ENCODE measurements at places on chromosomes 7 and 10.
A peak's percentile ranks its signal among the peaks of the same experiment; 100 is the strongest.

DNA sequence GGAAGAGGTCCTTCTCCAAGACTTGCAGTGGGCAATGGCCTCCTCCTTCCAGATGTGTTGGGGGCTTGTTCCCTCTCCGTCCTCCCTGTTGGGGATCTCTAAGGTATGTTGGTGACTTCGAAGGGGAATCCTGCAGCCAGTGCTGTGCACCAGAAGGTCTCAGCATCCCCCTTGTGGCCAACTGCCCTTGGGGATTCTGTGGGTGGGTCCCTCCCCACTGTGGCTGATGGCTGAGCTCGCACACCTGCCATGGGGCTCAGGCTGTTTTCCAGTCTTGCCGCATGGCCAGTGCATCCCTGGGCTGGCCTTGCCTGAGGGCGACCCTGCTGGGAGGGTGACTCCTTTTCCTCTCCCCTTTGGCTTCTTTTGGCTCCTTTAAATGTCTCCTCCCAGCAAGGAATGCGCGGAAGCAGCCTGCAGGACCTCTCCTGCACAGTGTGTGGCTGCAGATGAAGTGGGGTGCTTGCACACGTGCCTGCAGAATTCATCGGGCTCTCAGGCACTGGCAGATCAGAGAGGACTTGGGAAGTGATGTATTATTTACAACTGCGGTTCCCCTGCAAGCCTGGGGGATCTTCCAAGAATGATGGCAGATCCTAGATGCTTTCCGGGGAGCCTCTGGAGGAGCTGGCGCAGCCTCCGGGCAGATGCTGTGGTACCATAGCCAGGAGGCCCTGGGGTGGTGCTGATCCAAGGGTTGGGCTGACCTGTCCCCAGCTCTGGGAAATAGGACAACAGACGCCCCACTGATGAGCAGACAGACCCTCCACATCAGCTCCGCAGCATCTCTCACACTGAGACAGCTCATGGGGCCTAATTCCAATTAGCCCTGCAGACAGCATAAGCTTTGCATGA, 410.0 kb downstream of the TCERG1L start:
- DNase-seq, result no peak

GRCh38 chr10:688312-689120, 952 bp downstream of the DIP2C start:
- no peak for DNase-seq

- DNase-seq, result no peak
Observed at GRCh38 chr10:79179164-79179956, 110.6 kb downstream of the ZMIZ1 start.

DNA sequence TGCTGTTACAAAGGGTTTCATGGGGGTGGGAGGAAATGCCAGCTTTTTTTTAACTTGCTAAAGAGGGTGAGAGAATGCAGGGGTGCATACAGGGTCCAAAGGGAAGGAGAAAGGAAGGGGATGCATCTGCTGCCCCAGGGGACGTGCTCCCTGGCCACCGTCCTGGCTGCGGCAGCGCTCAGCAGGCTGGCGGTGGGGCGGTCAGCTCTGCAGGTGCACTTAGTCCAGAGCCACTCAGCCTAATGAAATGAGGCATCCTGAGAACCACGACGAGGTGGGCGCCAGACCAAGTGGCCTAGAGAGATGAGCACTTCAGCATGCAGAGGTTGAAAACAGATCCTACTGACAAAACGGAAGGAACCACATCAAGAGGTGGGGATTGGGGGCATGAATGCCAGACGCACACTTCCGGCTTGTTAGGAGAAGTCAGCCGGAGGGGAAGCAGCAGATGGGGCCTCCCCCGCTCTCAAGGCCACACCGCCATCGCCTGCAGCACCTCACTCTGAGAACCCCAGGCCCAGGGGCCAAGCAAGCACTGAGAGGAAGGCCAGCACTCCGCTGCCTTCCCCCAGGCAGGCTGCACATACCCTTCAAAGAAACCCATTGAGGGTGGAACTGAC, 94.5 kb downstream of the MAD1L1 start:
- no peak for DNase-seq

- peak; percentile 14 for DNase-seq
Observed at GRCh38 chr7:79050603-79051002, 402.9 kb downstream of the MAGI2 start.

DNA sequence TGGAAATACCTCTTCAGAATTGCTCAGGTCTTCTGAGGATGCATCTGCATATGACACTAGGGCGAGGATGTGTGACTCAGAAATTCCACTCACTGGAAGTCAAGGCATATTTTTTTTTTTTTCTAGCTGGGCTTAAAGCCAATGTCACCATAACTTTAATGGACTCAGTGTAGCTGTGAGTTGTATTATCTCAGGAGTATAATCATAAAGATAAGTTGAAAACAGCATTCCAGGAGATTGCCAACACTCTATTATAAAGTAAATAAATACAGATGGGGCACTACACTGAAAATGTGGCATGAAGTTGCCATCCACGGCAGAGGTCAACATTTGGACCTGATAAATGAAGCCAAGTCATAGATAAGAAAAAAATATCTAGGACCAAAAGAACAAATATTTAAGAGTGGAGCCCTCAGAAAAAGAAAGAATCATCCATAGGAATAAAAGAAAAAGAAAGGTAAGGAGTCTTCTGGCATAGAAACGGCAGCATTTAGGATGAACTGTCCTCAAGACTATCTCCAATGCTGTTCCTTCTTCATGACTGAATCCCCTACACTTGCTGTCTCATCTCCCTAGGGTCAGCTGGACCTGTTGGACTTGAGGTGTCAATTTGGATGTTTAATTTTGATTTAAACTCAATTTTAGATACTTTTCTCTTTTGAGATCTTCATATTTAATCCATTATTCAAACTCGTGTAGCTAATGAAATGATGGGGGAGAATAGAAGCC, 72.9 kb upstream of the CAV2 start:
- DNase-seq, result peak; percentile 18

- DNase-seq, result no peak
Observed at GRCh38 chr7:36546331-36546730, 156.7 kb downstream of the ANLN start.

DNA sequence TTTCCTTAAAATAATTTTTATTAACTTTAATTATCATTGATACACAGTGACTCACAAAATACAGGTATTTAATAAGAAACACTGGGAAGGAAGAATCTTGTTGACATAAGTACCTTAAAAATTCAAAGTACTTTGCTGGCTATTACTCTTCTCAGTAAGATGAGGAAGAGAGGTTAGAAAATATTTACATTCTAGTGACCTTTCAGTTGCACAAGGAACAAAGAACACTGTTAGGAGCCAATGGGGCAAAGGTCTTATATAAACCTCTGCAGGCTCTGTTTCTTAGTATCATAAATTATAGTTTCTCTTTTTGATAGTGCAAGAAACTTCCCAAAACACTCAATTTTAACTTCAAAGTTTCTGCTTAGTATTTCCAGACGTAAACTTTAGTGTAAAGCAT, 4.8 kb upstream of the TAX1BP1 start:
- no peak for DNase-seq

DNA sequence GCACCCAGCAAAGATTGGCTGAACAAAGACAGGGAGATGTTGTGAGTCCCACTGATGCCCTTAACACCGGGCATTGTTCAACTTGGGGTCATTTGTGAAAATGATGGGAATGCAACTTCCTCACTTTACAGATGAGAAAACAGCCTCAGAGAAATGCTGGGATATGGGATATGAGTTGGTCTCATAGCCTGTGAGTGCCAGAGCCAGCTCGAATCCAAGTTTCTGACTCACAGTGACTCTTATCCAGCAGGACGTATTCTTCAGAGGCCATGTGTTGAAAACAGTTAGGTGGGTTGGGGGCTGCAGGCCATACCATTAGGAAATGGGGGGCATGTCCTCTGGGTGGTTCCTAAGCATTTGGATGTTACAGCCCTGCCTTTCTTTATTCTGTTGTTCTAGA, 45.2 kb downstream of the KIAA1217 start:
- DNase-seq, result no peak

- peak; percentile 49 for DNase-seq
Observed at GRCh38 chr7:116953906-116954838, 871 bp downstream of the ST7 start.

DNA sequence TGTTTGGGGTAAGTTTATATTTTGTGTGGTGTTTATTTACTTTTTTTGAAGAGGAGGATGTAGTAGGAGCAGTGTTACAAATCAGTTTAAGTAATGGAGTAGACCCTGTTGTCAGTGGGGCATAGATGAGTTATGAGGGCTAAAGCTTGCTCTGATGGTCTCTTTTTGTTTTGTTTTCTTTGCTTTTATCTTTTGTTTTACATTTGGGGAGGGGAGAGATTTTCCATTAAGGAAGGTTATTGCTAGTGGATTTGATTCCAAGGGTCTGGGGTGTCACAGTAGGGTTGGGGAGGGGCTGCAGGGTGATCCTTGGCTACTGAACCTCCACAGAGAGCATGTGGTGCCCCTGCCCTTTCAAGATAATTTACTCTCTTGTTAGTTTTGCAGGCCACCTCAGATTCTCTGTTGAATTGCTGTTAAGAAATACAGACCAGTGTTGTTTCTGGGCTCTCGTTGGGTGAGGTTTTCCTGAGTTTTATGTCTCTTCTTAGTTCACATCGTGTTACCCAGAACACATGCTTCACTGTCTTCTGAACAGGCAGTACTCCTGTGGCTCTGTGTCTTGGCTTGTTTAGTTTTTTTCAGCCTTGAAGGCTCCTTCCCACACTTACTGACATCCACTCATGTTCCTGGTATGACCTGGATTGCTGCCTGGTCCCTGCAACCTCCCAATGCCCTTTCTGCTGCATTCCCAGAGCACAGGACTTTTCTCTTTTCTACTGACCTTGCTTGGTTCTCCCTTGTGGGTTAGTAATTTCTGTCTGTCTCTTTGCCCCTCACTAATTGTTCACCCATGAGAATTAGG, 4.2 kb downstream of the KIFBP start:
- peak; percentile 34 for DNase-seq

- no peak for DNase-seq
Observed at GRCh38 chr7:10266976-10267375, 706.7 kb upstream of the PHF14 start.

GRCh38 chr10:118504467-118505205, 90.8 kb downstream of the PRLHR start:
- DNase-seq, result no peak

GRCh38 chr10:31935678-31936077, 7.0 kb upstream of the ARHGAP12 start:
- no peak for DNase-seq

GRCh38 chr10:84095811-84096497, 43.4 kb upstream of the GHITM start:
- DNase-seq, result peak; percentile 43

DNA sequence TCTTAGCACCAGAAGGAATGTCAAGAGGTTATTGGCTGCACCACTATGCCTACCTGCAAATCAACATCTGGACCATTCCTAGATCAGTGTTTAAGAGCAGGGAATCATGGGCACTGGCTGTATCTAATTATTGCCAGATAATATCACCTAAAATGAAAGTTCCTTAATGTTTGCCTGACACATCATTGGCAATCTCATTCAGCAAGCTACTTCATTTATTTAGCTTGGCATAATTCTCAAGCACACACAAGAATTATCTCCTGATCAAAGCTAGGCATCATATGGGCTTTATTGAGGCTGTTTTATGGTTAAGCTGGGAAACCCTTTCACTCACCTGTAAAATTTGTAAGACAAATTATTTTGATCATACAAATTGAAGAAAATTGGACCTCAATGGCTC, 581.7 kb downstream of the INHBA start:
- DNase-seq, result no peak

DNA sequence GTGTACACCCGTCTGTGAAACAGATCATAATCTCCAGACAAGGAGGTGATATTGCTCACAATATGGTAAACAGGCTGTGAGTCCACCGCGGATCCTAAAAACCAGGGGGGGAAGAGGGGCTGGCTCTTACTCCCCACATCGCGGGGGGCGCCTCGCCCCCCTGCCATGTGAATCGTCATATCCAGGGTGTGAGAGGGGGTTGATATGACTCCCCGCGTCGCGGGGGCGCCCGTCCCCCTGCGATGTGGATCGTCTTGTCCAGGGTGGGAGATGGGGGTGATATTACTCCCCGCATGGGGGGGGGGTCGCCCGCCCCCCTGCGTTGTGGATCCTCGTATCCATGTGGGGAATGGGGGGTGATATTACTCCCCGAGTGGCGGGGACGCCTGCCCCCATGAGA, 30.9 kb downstream of the OCM2 start:
- no peak for DNase-seq

GRCh38 chr10:95864906-95865813, 42.6 kb upstream of the CC2D2B start:
- peak; percentile 16 for DNase-seq

- DNase-seq, result no peak
Observed at GRCh38 chr7:1087952-1088920, at the start of gene GPER1. TSS of gene GPER1 (plus strand) at chr7:1088113. CDS start at chr7:1091729, 3,616 bp downstream.

GRCh38 chr7:126569402-126569801, 683.3 kb downstream of the GRM8 start:
- DNase-seq, result no peak

- no peak for DNase-seq
Observed at GRCh38 chr10:12208460-12208859, 12.5 kb downstream of the CDC123 start.

- peak; percentile 38 for DNase-seq
Observed at GRCh38 chr10:125064681-125065492, 95.5 kb downstream of the CTBP2 start.

DNA sequence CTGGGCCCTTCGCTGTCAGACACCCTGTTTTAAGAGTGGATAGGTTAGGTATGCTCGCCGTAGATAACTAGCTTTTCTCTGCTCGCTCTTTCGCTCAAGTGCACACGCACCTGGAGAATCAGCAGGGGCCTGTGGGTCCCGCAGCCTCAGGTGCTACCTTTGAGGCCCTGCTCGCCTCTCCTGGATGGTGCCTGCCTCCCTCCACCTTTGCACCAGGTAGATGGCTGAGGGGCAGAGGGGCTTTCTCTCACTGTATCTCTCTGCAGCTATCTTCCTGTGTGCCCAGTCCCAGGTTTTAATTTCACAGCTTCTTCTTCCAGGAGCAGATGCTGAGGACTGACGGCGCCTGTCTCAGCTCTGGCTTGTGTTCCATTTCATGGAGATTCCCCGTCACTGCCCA, 227.9 kb downstream of the TCF7L2 start:
- no peak for DNase-seq

GRCh38 chr10:106360870-106361269, 803.6 kb downstream of the SORCS1 start:
- DNase-seq, result peak; percentile 9

DNA sequence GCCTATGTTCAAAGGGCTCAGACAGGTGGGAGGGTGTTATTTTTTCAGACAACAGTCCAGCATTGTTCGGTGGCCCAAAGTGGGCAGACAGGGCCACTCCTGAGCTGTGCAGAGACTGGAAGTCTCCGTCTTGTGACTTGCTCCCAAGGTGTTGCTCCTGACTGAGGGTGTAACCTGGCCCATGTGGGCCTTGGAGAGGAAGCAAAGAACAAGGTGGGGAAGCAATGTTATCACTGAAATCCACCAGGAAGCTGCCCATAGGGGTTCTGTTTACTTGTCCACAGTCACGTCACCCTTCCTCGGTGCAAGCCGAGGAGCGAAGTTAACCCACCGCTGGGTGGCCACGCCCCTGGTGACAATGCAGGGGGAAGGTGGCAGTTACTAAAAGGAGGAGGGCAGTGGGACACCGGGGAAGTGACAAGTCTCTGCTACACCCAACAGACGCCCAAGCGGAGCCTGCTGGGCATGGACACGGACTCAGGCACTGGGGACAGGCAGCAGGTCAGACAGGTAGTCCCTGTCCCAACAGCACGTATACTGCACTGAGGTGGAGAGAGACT, 311.6 kb upstream of the MKI67 start:
- no peak for DNase-seq

- DNase-seq, result peak; percentile 22
Observed at GRCh38 chr10:19749185-19749729, 67.0 kb upstream of the PLXDC2 start.

GRCh38 chr10:88477343-88478085, 105.6 kb downstream of the RNLS start:
- DNase-seq, result no peak
